ENCODE measurements at places on chromosomes 5 and 9. TPM values are rescaled to one million over a fixed set of nuclear protein-coding genes. Genes with fewer than 3 reads are reported as not detected.

The FAM151B gene
- 1.5 TPM for total RNA-seq

The FAM153A gene
- 0.56 TPM for total RNA-seq

The CD14 gene
- 37.7 TPM for total RNA-seq

The SPOCK1 gene
- 19.6 TPM for total RNA-seq

The SPINK4 gene
- not detected for total RNA-seq

The LRRC19 gene
- total RNA-seq = not detected

The ADGRD2 gene
- not detected for total RNA-seq

The EIF4EBP3 gene
- total RNA-seq = 12.0 TPM

The CARD6 gene
- total RNA-seq = 5.3 TPM

The ORM2 gene
- not detected for total RNA-seq

The TRIM7 gene
- 10.8 TPM for total RNA-seq

The LIX1 gene
- not detected for total RNA-seq

The HSD17B3 gene
- total RNA-seq = 1.3 TPM

DNA sequence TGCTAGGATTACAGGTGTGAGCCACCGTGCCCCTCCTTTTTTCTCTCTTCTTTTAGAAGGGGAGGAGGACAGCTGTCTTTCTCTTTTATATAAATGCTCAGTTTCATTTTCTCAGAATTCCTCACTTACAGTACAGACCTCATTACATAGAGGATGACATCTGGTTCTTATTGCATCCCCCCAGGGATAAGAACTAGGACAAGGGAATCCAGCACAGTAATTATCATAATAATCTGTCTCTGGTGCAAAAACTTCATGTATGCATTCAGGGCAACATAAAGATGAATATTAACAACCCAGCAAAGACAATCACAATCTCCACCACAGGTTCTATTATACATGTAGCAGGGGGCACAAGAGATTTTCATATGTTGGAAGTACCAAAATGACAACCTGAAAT lies 5.1 kb downstream of the SPZ1 start:
- no peak for DNase-seq

- no peak for DNase-seq
Observed at GRCh38 chr5:77300451-77300850, 90.0 kb downstream of the PDE8B start.

- DNase-seq = no peak
Observed at GRCh38 chr5:124342986-124343385, 403.5 kb downstream of the ZNF608 start.

DNA sequence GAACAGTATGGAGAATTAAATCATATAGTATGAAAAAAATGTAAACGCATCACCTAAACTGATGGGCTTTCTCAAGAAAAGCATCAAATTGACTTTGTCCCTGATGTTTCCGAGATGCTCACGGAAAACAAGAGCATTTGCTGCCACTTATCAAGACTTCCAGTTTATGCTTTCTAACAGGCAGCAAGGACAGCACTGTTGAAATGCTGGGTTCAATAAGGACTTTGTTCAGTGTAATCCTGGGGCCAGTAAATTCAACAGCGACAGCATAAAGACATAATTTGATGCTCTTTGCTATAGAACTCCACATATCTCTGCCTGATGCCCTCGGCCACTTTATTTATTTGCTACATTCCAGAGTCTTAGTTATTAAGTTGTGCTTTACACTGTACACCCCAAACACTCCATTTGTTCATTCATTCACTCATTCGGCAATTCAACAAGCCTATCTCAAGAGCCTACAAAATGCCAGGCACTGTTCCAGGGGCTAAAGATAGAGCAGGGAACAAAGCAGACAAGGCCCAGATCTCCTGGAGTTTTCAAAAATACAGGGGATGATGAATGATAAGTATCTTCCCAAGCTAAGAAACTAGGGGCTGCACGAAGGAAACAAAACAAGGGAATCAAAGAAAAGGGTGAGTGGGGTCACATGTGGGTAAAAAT lies 294.6 kb downstream of the ZNF608 start:
- DNase-seq = no peak

GRCh38 chr5:22938362-22938761 lies 85.2 kb upstream of the CDH12 start:
- no peak for DNase-seq

DNA sequence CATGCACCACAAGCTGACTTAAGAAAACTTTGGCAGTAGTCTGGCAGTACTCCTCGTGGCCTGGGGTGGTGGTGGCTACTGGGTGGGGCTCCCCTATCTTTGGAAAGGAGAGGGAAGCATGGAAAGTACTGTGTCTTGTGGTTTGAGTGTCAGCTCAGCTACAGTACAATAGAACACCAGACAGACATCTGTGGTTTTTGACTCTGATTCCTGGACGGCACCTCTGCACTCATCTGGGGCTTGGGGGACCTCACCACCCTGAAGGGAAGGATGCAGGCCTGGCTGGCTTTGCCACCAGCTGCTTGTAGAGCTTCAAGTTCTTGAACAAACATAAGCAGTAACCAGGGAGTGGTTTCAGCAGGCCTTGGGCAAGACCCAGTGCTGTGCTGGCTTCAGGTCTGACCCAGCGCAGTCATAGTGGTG lies 40.6 kb downstream of the TNFSF8 start:
- peak; percentile 42 for DNase-seq

DNA sequence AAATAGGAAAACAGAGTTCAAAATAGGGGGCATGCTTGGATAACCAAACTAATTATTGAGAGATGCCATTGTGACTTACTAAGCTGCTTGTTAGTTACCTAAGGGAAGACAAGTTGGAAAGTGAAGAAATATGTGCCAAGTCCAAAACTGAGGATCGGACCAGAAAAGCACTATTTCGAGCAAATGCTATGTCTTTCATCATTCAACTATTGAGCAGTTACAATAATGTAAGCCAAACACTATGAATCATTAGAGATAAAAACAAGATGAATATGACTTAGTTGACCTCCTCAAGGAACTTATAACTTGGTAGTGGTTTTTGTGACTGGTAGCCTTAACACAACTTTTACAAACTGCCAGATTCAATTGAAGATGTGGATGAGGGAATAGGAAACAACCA lies 240.6 kb upstream of the MPDZ start:
- no peak for DNase-seq

- no peak for DNase-seq
Observed at GRCh38 chr5:73918791-73919221, 292.8 kb downstream of the ARHGEF28 start.

GRCh38 chr5:616484-617039 lies 4.4 kb downstream of the CEP72 start:
- DNase-seq = no peak

DNA sequence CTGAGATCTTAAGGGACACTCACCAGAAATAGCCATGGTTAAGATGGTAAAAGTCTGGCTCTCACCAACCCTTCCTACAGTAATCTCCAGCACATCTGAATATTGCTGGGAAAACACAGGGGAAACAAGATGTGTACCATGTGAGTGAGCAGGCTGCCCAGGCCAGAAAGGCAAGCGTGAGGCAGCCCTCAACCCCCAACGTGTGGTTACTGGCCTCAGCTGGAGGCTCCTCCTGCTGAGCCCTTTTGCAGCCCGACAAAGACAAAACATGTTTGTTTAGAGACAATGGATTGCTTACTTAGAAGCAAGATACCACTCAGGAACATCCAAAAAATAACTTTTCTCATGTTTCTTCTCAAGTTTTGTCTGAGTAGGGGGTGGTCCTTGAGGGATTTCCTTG lies 16.6 kb downstream of the ZFP62 start:
- no peak for DNase-seq

- DNase-seq = no peak
Observed at GRCh38 chr9:123864251-123864650, 65.7 kb downstream of the DENND1A start.

DNA sequence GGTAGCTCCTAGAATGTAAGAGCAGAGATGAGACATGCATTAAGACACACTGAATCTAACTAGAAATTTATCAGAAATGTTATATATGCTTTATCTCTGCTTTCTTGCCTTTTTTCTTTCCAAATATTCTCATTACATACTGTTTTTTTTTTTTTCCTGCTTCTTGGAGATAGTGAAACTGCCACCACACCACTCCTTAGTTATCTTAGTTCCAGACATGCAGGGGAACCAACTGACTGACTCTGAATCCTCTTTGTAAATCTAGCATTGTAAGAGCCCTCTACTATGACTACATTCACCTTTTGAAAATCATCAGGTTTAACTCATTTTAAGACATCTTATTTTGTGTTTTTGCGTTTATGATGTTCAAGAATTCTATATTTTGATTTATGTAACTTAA lies 181.3 kb upstream of the ST8SIA4 start:
- no peak for DNase-seq

- peak; percentile 91 for DNase-seq
Observed at GRCh38 chr9:137029058-137029936, 1.3 kb upstream of the ABCA2 start.

GRCh38 chr9:124278054-124278540 lies 20.3 kb downstream of the NEK6 start:
- no peak for DNase-seq

- DNase-seq = no peak
Observed at GRCh38 chr5:64384765-64385164, 121.0 kb upstream of the RGS7BP start.

DNA sequence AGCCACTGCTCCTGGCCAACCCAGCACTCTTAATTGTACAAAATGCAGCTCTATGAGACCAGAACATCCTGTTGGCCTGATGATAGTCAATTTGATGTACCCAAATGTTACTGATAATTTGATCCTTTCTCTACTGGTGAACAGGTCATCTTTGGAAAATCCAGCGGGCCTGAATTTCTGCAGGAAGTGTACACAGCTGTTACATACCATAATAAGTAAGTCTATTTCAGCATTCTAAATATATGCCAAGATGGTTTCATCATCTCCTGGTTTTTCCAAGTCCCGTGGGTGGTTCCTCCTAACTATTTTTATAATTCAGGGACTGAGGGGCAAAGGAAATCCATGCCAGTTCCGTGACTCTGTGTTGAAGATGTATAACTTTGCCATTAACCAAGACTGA lies 155.4 kb downstream of the DOCK8 start:
- DNase-seq = no peak

- DNase-seq = no peak
Observed at GRCh38 chr5:140043508-140043872, 391 bp upstream of the NRG2 start.

GRCh38 chr5:99191206-99191745 lies 262.5 kb upstream of the CHD1 start:
- no peak for DNase-seq

DNA sequence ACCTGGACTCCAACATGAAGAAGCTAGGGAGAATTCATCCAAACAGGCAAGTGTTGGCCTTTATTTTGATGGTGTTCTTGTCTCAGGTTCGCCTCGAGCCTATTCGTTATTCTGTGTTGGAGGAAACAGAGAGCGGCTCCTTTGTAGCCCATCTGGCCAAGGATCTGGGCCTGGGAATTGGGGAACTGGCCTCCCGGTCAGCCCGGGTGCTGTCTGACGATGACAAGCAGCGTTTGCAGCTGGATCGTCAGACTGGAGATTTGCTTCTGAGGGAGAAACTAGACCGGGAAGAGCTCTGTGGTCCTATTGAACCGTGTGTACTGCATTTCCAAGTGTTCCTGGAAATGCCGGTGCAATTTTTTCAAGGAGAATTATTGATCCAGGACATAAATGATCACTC lies 367 bp downstream of the PCDHB4 start:
- DNase-seq = peak; percentile 31

DNA sequence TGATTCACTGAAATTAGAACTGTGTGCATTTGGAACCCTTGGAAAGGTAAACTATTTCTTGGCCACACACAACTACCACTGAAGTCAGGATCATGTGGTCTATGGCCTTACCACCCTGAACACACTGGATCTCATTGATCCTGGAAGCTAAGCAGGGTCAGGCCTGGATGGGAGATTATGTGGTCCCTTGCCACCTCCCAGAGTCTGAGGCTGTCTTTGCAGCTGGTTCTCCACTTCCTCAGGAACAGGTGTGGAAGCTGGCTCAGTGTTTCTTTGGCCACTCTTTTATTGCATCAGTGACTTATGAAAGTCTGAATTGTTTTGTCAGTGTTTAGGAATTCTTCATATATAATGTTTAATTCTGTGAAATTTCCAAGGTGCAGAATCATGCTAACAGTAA lies 89.2 kb downstream of the TEK start:
- no peak for DNase-seq

DNA sequence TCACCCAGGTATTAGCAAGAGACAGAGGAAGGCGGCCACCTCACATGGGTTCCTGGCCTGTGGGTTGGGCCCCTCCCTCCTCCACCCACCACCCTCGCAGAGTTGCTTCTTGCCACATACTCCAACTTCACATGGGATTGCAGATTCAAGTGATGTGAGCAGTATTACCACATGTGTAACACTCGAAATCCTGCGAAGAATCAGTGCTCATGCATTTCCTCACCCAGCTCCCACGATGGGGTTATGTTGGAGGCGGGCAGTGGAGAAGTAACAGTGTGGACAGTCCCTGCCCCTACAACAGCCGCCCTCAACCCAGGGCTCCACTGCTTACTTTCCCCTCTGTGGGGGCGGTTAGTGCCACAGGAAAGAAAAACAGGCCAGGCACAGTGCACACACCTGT lies 3.9 kb upstream of the FBP1 start:
- DNase-seq = no peak

DNA sequence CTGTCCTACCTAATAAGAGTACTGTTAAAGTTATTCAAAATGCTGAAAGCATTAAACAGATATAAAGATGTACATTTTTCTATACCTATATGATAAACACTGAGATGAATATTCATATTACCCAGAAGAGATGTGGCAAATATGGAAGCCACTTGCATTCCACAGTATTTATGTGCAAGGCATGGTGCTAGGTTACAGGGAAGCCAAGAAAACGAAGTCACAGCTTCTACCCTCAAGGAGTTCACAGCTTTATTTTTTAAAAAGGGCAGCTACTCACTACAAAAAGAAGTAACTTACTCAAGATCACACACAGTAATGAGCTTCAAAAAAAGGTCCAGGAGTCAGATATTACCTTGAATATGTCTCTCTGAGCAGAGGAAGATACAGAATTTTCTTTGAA lies 484.6 kb downstream of the ZNF608 start:
- DNase-seq = no peak

DNA sequence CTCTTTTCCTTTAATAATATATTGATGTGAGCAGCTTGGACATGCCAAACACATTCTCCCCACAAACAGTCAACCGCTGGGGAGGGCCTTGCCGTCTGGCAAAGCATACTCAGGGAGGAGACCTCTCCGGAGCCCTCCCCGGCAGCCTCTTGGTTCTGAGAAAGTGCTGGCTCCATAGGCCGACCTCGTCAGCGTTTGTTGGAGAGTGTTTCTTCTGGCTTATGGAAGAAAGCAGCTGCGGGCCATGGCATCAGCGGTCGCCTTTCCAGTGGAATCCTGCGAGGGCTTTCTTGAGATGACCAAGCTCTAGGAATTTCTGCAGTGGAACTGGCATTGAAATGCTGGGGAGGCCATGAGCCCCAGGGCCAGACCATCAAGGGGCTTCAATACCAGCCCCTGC lies 405.7 kb upstream of the IRX4 start:
- DNase-seq = no peak

GRCh38 chr5:123950701-123951581 lies 439.0 kb downstream of the CSNK1G3 start:
- no peak for DNase-seq

DNA sequence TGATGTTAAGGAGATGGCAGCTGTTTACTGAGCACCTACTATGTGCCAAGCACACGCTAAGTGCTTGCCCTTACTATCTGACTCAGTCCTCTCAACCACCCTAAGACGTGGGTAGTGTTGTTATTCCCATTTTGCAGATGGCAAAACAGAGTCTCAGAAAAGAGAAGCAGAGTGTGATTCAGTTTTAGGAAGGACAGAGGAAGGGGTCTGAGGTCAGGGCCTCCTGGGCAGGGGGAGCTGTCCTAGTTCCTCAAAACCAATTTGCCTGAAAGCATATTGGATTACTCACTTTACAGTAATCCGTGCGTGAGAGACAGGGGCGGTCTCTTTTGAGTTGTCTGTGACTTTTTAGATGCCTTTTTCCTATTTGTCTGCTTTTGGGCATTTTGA lies 23.2 kb downstream of the DNM1 start:
- DNase-seq = no peak
